ENCODE measurements at places on chromosomes 12 and 14.
A peak's percentile ranks its signal among the peaks of the same experiment; 100 is the strongest.

GRCh38 chr14:94227029-94227428 lies 52.9 kb downstream of the PPP4R4 start:
- no peak for DNase-seq

DNA sequence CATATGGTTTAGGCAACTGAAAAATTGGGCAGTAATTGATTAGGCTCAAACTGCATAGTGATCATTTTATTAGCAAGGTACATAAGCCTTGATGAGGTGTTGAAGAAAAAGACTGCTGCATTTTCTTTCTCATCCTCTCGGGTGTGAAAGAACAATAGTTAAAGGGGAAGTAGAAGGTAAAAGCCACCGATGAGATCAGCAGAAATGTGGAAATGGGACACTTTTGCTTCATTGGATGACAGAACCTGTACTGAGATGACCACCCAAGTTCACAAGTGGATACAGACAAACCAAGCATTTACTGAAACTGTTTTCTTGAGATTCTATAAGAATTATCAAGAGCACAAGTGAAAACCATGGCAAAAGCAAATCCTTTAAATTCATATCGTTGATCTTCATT lies 184.0 kb downstream of the TMX1 start:
- DNase-seq: no peak

- no peak for DNase-seq
These were observed 272.0 kb upstream of the DIO3 start for GRCh38 chr14:101289230-101289690.

DNA sequence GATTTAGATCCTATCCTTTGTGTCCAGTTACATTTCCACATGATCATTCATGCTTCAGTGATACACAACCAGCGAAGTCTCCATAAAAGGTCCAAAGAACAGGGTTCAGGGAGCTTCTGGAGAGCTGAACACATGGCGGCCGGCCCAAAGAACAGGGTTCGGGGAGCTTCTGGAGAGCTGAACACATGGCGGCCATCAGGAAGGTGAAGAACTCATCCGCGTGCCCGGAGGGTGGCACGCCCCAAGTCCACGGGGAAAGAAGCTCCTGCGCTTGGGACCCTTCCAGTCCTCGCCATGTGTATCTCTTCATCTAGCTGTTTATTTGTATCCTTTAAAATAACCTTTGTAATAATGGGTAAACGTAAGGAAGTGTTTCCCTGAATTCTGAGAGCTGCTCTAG lies 91.9 kb upstream of the FLRT2 start:
- DNase-seq: no peak

DNA sequence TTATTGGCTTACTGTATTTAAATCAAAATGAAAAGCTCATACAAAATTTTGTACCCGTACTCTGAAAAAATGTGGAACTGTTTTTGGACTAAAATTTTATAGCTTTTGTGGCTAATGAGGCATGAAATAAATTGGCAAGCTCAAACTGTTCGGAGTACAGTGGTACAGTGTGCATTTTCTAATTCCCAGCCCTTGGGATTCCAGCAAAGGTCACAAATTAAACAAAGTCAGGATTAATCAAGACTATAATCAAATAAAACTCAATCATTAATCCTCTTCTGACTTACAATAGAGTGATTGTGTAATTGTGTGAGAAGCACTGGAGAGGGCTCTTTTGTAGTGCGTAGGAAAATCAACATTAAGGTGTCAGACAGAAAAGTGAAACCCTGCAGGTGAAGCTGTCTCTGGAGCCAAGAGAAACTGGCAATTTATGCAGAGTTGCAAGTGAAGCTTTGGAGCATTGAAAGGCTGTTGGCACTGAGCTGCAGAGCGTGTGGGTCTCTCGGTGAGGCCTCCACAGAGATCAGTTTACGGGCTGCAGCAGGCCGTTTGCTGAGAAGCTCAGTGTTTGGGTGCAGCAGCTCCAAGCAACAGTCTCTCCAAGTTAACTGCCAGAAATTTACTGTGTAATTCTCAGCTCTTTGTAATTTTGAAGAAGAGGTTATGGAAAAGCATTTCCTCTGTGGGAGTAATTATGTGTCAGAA lies 275.9 kb downstream of the FBXL14 start:
- no peak for DNase-seq

DNA sequence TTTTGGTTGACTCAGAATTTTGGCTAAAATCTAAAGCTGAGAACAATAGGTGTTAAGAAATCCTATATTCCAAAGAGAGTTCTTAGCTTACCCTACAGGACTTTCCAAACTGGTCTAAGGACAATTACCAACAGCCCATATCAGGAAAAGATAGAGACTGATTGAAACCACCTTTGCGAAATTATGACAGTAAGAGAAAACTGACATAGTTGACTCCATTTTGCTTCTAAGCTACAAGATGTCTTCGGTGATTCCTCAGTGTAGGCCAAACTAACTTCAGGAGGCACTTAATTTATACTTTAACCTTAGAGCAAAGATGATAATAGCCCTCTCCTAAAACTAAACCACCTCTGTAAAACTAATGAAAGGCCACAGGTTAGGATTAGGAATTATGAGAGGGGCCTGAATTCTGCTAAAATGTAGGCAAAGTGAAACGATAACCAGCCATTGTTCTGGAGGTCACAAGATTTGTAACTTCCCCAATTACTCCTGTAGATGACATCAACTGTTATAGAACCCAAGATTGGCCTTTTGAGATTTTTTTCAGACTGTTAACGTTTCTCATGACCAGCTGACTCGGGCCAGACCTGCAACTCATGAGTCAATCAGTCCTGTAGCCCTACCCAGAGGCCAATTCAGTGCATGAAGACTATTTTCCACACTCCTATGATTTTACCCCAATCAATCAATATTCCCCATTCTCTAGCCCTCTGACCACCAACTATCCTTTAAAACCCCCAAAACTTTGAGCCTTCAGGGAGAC lies 43.0 kb downstream of the KLRG1 start:
- no peak for DNase-seq

- no peak for DNase-seq
These were observed 21.8 kb upstream of the SMCO2 start for GRCh38 chr12:27424631-27425230.

DNA sequence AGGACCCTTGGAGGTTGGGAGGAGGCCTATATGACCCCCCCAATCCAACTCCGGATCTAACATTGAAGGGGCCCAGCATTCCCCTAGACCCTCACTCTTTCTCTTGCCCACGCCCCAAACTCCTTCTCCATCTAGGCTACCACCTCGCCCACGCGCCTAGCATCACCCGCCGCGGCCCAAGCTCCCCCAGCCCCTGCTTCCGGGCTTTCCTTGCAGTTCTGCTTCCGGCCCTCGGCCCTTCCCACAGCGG lies 445 bp downstream of the CERS5 start:
- DNase-seq: no peak

DNA sequence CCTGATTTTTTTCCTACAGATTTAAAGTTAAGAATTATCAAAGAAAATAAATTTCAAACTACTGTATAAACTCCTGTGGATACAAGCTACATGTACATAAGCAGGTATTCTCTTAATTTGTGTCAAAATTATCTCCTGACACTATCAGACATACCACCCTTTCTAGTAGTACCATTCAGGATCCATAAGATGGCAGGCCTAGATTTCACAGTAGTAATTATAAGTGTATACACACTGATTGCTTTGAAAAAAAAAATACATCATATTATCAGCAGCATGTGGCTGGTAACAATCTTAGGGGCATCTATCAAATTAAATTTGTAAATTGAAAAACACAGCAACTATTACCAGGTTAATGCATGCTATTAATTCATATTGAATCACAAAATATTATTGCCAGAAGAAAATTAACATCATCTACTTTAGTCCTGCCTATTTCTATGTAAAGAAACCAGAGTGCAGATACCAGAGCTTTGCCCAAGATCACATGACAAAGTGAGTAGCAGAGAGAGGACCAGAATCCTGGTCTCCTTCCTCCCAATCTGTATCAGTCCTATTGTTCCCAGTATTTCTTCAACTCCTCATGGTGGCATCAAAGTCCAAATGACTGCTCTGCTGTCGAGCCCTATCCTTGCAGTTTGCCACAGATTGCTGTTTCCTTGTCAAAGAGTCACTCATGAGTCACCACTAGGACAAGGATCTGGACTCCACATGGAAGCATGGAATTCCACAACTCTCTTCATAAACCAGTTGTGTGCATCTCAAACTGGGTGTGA lies 27.7 kb upstream of the CALM1 start:
- DNase-seq: no peak

DNA sequence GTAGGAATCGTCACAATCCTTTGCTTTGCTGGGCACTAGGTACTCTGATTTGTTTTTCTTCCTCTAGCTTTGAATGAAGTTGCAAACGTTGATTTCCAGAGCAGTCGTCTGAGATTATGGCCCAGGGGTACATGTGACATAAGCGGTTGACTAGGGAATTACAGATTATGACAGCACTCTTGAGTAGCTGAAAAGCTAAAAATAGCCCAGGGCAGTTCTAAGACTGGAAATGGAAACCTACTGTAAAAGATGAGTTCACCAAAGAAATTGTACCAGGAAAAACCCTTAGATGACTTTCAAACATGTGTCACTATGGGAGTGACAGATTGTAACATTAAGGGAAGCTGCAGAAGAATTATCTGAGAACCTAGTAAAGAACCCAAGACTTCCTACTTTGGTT lies 108.5 kb downstream of the ANO6 start:
- DNase-seq: no peak

- no peak for DNase-seq
These were observed 128.2 kb upstream of the RTL1 start for GRCh38 chr14:101031721-101032120.

DNA sequence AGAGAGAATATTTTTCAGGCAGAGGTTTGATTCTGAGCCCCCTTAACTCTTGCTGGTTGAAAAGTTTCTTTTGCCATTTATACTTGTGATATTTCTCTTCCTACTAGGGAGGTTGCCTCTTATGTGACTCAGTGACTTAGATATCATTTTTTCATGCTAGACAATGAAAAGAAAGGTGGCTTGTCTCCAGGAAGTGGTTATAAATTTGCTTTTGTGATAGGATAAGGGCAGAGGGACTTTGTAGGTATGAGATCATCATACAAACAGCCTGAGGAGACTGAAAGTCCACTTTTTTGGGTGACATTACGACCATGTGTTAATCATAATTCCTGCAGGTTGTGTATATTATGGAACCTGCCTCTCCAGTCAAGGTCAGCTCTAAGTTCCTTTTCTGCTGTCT lies 35.8 kb downstream of the ACSM4 start:
- DNase-seq: no peak

GRCh38 chr12:6295094-6295811 lies 15.2 kb upstream of the PLEKHG6 start:
- DNase-seq: peak; percentile 85

GRCh38 chr14:46368275-46368674 lies 283.3 kb downstream of the RPL10L start:
- DNase-seq: no peak

- no peak for DNase-seq
These were observed 16.7 kb downstream of the FNTB start for GRCh38 chr14:65003394-65003793.

- DNase-seq: no peak
These were observed 3.8 kb upstream of the HOXC8 start for GRCh38 chr12:54004841-54005530.

- no peak for DNase-seq
These were observed 303.4 kb downstream of the APAF1 start for GRCh38 chr12:98948343-98948949.

DNA sequence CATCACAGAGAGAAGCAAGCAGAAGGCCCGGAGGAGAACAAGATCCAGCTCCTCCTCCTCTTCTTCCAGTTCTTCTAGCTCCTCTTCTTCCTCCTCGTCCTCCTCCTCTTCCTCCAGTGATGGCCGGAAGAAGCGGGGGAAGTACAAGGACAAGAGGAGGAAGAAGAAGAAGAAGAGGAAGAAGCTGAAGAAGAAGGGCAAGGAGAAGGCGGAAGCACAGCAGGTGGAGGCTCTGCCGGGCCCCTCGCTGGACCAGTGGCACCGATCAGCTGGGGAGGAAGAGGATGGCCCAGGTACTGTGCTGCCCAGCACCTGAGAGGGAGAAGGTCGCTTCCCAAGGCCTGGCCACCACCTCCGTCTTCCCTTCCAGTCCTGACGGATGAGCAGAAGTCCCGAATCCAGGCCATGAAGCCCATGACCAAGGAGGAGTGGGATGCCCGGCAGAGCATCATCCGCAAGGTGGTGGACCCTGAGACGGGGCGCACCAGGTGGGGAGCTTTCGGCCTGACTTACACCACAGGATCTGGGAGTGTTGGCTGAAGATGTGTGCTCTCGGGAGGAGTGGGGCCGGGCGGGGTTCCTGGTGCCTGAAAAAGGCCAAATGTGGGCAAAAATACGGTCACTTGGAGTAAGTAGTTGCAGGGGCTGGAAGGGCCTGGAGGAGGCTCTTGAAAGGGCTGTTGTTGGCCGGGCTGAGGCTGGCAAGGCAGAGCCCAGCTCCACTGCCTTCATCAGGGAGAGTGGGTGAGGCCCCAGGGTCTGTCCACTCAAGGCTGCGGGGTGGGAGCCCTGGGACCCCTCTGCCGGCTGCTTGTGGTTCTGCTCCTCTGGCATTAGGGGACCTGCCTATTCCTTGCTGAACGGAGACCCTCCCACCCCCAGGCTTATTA lies 1.4 kb downstream of the ARL6IP4 start:
- DNase-seq: no peak

- no peak for DNase-seq
These were observed 606.5 kb downstream of the GALC start for GRCh38 chr14:87386524-87386923.

Measured in SJSA1 (cell line).